ENCODE measurements at places on chromosomes 11 and 22.

DNA sequence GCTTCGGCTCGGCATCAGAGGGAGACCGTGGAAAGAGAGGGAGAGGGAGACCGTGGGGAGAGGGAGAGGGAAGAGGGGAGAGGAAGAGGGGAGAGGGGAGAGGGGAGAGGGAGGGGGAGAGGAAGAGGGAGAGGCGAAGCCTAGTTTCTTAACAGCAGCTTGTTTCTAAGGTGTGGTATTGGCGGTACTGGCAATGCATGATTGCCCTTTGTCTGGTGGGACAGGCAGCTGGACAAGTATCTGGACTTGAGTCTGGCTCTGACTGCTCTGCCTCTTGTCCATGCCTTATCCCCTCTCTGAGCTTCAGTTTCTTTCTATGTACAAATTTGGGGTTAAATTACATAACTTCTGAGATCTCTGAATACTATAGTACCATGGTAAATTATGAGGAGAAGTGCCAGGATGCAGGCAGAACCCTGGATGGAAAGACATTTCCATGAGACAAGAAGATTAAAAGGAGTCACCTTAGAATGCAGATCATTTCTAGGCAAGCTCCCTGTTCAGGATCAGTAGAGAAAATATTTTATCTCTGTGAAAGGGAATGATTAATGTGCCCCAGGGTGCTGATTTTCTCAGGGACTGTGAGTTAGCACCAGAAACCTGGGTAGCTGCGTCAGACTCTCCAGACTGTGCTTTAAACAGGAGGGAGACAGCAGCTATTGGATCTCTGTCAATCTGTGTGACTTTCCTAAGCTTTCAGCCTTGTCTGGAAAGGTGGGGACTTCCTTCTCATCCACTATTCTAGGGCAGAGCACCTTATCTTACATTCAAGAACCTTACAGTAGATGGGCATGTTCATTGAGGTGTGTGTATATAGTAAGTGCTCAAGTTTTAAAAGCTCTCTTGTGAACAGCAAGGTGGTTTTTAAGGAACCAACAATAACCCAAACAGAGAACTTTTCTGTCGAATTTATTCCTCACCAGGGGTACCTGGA, 31.9 kb upstream of the CCDC90B start:
- DNase-seq, result no peak

DNA sequence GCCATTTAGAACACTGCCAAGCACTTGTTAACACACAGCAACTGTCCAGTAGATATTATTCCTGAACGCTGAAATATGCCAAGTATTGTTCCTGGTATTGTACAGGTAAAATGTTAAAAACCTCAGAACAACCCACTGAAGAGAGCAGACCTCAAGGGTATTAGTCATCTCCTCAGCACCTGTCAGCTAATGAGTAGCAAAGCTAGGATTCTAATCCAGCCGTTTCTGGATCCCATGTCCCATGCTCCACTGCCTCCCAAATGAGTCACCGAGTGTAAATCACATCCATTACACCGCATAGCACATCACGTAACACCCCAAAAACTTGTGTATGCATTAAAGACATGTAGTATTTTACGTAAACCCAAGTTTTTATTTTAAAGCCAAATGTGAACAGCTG, 705.4 kb upstream of the TENM4 start:
- DNase-seq, result no peak

- DNase-seq, result peak; percentile 79
Observed at GRCh38 chr11:95705485-95706124, 84.0 kb downstream of the FAM76B start.

DNA sequence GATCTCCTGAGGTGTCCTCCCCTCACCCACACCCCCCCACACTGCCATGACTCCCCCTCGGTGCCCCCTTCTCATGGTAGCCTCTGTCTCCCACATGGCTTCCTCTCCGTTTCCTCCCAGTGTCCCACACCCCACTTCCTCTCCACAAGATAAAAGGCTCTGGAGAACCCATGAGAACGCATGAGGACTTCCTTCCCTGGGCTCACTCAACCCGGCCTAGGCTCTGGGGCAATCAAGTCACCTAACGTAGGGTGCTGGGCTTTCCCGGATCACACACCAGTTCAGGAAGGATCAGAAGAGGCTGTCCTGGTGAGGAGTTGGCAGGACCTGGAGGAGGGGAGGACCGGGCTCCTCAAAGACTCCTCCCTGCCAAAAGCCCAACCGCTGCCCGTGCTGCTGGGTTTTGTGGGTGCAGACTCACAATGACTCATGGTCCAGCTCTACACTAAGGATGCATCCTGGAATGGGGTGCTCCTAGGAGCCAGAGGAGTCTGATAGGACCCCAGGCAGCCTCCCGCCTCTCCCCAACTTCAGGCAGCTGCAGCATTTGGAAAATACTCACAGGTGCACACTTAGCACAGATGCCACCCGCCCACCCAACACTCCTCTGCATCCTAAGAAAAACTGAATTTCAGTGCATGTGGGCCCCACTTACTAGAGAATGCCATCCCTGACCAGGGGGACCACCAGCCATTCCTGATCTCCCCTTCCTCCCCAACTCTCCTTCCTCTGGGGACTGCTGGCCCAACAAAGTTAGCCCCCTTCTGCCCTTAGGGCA, 21.0 kb downstream of the SLC22A12 start:
- no peak for DNase-seq

GRCh38 chr22:38735126-38735464, 20.7 kb downstream of the SUN2 start:
- no peak for DNase-seq

DNA sequence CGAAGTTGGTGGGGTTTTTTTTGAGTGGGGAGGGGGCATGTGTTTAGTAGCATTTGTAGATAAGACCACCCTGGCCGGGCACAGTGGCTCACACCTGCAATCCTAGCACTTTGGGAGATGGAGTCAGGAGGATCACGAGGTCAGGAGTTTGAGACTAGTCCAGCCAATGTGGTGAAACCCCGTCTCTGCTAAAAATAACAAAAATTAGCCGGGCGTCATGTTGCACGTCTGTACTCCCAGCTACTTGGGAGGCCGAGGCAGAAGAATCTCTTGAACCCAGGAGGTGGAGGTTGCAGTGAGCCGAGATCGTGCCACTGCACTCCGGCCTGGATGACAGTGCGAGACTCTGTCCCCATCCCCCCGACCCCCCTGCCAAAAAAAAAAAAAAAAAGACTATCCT, 34.6 kb downstream of the CECR2 start:
- DNase-seq, result no peak

GRCh38 chr22:46233231-46233630, 16.9 kb downstream of the CDPF1 start:
- no peak for DNase-seq

- DNase-seq, result no peak
Observed at GRCh38 chr11:67167719-67168118, 48.7 kb downstream of the KDM2A start.

GRCh38 chr11:44110231-44110679, 14.8 kb downstream of the EXT2 start:
- no peak for DNase-seq

- no peak for DNase-seq
Observed at GRCh38 chr22:49141761-49142160, 685.9 kb downstream of the BRD1 start.

- DNase-seq, result peak; percentile 97
Observed at GRCh38 chr11:118930094-118930712, 4.5 kb upstream of the BCL9L start.

DNA sequence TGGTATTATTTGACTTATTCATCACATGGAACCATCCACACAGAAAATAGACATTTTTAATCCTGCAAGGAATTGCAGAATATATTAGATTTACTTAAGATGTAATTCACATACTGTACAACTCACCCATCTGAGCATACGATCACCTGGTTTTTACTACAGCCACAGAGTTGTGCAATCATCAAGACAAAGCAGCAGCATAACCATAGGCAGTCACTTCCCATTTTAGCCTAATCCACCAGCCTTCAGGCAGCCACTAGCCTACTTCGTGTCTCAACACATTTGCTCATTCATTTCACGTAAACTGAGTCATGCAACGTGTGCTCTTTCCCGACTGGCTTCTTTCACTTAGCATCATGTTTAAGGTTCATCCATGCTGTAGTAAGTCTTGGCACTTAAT, 23.0 kb downstream of the PIWIL3 start:
- DNase-seq, result no peak

- no peak for DNase-seq
Observed at GRCh38 chr11:79173615-79174014, 267.2 kb downstream of the TENM4 start.

- DNase-seq, result no peak
Observed at GRCh38 chr11:110479108-110480101, 49.7 kb downstream of the FDX1 start.

Measured in LNCaP clone FGC (cell line).